Activated CD4-positive, alpha-beta T cell treated with anti-CD3 and anti-CD28 coated beads, Interleukin-2, amount 50 U/mL, for 16 hours (primary cell): ENCODE measurements at places on chromosomes 2 and 18.
A peak's percentile ranks its signal among the peaks of the same experiment; 100 is the strongest.

GRCh38 chr2:200335657-200336056, 29.2 kb downstream of the SPATS2L start:
- no peak for DNase-seq

DNA sequence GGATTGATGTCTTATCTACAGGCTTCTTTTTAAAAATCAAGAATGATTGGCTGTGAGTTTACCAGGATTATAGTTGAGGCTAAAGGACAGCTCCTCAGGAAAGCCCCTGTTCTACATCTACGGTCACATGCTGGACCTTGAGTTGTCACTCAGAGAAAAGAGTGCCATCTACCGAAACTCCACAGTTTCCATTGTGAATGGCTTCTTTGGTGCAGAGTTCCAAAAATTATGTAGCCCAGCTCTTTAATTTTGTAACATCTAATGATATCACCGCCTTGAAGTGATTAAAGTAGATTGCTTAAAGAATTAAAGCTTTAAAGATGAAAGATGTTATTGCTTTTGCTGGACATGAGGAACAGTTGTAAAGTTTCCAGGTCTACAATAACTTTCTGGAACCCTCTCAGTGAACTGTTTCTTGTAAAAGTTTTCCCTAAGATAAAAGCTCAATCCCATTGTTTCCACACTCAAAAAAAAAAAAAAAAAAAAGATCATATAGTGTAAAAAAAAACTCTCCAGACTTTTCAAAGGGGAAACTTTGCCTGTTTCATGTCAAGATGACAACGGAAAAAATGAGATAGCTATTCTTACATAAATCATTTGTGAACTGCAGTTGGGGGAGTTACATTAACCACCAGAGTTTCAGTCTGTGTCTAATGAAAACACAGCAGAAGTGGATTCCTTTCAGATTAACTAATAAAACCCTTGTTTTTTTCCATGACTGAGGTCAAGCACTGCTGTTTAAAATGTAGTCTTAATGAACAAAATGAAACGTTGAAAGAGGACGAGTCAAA, 4.3 kb downstream of the COL3A1 start:
- DNase-seq = peak; percentile 74

DNA sequence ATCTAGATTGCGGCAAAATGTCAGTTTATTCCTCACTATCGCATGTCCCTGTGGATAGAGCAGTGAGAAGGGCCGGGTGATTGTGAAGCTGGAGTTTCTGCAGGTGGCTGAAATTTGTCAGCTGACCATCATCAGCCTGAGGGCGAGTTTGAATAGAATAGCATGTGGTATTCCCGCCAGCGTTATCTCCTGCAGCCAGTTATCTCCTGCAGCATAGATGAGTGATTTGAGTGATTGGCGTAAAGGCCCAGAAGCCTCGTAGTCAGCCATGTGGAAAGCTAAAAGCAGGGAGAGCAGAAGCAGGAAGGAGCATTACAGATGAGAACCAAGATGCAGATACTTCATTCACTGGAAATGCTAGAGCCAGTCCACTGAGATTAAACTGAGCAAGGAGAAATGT, 65.5 kb downstream of the CABLES1 start:
- DNase-seq = no peak

GRCh38 chr2:45332094-45332493, 279.0 kb downstream of the SRBD1 start:
- no peak for DNase-seq

- DNase-seq = peak; percentile 64
These were observed 9.7 kb upstream of the IL1RN start for GRCh38 chr2:113117541-113118262.

GRCh38 chr2:36125702-36126101, 229.9 kb upstream of the CRIM1 start:
- DNase-seq = no peak

GRCh38 chr2:50408936-50409335, 623.0 kb downstream of the NRXN1 start:
- no peak for DNase-seq

- peak; percentile 23 for DNase-seq
These were observed 79.8 kb upstream of the CCDC141 start for GRCh38 chr2:179129574-179130238.

DNA sequence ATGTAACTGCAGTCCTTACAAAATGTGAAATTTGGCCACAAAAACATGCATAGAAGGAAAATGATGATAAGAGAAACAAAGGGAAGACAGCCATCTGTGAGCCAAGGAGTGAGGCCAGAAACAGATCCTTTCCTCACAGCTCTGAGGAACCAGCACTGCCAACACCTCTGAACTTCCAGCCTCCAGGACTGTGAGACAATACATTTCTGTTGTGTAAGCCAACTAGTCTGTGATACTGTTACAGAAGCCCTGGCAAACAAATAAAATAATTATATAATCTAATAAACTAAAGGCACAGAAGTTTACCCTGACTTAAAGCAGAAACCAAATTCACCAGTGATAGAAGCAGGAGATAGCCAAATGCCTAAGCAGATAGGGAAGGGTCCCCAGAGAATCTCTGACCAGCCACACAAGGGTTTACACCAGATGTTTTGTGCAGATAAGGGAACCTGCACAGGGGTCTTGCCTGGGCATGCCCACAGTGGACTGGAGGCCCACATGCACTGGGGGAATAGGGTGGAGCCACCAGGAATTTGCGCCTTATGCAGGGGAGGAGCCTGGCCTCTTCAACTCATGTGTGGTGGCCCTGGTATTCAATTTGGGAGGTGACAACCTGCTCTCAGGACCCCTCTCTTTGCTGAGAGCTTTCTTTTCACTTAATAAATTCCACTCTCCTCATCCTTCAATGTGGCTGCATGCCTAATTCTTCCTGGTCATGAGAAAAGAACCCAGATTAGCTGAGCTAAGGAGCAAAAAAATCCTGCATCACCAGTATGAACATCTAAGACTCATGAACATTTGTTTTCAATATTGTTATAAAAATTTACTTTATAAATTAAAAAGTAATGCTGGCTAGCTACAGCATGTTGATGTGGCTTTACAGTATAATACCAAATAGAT, 3.8 kb upstream of the GCC2 start:
- DNase-seq = no peak

DNA sequence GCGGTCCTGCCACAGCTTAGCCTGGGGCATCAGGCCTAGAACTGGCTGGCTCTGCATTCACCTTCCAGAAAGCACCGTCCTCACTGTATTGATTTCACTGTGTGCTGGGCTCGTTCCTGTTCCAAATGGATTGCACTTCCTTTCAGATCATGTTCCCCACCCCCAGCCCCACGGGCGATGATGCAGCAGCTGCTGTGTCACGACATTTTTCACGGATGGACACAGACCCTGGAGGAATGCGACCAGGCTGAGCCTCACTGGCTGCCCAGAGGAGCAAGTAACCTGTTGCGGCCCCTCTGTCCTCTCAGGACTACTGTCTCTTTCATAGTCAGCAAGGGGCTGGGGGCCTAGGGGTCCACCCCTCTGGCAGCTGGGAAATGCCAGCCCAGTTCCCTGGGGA, 50.3 kb downstream of the CAPN13 start:
- no peak for DNase-seq

GRCh38 chr18:73577365-73577764, 570.3 kb downstream of the FBXO15 start:
- DNase-seq = no peak

DNA sequence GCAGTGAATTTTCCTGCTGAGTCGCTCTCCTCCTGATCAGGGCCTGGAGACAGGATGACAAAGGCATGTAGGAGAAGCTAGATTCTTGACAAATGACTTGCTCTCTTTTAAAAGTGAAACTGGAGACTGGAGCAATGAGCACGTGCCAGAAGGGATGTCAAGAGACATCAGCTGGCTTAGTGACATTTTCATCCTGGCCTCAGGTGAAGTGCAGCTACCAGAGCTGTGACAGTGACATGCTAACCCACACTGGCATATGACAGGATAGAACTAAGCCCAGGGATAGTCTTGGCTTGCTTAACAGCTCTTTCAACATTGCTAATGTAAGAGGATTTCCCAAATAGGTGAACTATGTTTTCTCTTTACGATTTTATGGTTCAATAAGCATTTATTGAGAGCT, 757.5 kb upstream of the DDX18 start:
- no peak for DNase-seq

- DNase-seq = no peak
These were observed 23.3 kb upstream of the MCM6 start for GRCh38 chr2:135899567-135899966.

DNA sequence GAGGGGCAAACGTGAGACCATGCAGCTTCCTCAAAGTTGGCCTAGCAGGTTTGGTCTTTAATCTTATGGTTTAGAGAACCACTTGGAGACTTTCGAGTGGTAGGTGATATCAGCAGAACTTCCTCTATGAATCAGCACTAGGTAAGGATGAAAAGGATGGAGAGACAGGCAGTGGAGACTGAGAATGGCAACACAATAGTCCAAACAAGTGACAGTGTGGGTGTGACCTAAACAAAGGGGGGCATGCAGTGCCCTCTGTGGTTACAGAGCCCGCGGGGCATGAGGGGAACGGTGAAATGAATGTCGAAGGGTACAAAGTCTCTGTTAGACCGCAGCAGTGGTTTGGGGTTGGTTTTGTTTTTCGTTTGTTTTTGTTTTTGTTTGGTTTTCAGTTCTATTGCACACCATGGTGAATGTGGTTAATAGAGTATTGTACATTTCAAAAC, 143.9 kb downstream of the L3MBTL4 start:
- peak; percentile 48 for DNase-seq

GRCh38 chr2:160214461-160215445, 14.7 kb upstream of the ITGB6 start:
- DNase-seq = peak; percentile 23

DNA sequence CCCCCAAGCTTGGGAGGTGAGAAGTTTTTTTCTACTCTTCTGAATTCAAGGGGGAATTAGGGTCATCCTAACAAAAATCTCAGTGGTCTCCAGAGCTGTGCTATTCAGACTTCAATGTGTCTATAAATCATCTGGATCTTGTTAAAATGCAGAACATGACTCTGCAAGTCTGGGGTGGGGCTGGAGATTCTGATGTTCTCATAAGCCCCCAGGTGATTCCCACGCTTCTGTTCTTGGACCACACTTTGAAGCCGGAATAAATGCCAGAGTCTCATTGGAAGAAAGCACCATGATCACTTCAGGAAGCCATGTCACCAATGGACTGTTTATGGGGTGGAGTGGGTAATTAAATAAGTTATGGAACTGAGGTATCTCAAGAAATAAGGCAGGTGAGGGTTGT, 22.2 kb upstream of the SLC16A14 start:
- no peak for DNase-seq

DNA sequence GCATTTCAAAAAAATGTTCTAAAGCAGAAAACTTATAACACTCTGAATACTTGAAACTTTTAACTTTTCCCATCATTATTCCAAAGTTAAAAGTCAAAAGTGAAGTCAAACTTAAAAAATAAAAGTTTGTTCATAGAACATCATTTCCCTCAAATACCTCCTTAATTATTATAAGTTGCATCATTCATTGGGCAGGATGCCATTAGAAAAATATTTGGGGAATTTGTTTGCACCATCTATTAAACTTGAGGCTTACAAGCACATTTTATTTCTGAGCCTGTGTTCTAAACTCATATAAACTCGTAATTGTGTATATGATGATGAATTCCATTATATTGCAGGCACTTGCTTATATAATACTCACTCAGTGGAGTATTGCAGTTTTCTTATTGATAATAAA, 588.0 kb upstream of the NRXN1 start:
- no peak for DNase-seq

GRCh38 chr2:42192010-42192373, 22.8 kb downstream of the EML4 start:
- no peak for DNase-seq

DNA sequence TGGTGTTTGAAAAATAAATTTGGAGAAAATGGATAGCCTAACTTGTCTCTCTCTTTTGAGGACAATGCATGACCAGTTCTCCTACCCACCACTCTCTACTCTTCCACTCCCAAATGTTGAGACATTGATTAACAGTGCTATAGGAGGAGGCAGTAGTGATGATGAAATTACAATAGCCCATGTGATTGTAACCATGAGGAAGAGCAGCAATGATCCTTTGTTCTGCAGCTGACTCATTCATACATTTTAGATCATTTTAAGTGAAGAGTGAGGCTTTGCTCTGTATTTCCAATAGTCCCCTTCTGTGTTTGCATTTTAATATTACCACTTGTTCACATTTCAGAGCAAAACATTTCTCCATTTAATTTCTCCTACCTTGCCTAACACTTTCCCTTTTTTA, 592.3 kb downstream of the THSD7B start:
- no peak for DNase-seq

GRCh38 chr2:23418056-23418455, 33.1 kb downstream of the KLHL29 start:
- no peak for DNase-seq

GRCh38 chr2:84309281-84309680, 149.8 kb downstream of the SUCLG1 start:
- DNase-seq = no peak

DNA sequence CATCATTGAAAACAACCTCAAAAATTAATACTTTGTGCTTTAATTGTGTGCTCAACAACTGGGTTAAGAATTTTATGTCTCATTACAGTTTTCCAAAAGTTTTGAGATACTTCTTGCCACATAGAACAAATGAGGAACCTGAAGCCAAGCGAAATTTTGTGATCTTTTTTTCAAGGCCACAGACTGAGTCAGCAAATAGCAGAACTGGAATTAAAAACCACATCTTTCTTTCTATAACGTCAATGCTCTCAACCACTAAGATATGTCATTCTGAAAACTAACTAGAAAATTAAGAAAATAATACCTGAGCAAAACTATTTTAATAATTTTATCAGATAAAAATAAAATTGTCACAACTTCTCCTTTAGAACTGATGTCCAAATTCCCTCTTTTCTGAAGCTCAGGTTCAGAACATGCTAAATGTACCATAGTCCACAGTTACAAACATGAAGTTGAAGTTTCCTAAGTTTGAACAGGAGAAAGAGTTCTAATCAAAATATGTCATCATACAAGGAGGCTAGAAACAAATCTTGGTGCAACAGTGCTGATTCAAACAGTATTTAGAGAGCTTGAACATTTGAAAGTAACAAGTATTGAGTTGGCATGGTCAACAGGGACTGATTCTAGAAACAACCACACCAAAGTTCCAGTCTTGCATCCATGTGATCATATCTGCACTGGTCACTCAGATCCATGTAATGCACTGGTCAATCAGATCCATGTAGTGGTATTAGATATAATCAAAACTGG, 27.6 kb upstream of the CALCRL start:
- DNase-seq = no peak

DNA sequence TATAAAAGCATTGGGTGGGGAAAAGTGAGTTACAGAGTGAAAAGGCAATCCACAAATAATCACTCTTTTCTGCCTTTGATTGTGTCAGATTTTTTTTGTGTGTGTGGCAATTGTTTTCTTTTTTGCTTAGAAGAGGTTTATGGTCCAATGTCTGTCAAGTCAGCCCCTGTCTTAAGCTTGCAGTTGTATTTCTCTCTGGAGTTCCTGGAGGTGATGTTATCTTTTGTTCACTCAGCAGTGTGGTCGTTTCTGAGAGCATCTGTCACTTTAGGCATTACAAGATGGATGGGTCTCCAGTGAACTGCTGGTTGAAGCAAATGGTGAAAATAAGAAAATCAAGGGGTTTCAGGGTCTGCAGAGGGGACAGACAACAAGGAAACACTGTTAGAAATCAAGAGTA, 121.3 kb downstream of the GREB1L start:
- DNase-seq = no peak
